ENCODE measurements at places on chromosomes 11 and 22.

GRCh38 chr11:112012874-112013273, 12.3 kb upstream of the DLAT start:
- no peak for DNase-seq

DNA sequence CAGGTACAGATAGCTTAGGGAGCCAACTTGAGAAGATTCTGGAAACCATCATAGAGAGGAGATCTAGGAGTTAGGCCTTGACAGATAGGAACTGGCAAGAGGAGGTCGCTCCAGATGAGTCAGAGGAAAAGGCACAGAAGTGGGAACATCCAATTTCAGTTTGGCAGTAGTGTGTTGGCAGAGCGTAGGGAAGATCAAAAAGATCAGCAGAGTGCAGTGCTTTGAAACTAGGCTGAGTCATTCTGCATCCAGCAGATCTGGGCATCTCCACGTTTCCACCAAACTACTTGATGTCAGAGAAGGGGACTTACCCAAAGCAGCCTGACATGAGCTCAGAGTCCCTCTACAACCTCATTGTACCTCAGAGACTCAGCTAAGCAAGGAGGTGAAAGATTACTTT, 58.5 kb downstream of the GAB4 start:
- no peak for DNase-seq

DNA sequence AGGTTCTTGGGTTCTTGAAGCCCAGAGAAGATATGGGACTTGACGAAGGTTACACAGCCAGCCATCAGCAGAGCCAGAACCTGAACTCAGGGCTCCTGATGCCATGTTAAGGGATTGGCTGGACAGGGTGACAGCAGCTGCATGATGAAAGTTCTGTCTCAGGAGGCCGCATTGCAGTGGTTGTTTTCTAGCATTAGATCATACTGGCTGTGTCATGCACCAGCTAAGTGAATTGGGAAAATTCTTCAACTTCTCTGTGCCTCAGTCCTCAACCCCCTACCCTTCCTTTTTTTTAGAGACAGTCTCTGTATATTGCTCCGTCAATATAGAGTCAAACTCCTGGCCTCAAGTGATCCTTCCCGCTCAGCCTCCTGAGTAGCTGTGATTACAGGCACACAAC, 5.4 kb upstream of the LTBP3 start:
- DNase-seq = no peak

DNA sequence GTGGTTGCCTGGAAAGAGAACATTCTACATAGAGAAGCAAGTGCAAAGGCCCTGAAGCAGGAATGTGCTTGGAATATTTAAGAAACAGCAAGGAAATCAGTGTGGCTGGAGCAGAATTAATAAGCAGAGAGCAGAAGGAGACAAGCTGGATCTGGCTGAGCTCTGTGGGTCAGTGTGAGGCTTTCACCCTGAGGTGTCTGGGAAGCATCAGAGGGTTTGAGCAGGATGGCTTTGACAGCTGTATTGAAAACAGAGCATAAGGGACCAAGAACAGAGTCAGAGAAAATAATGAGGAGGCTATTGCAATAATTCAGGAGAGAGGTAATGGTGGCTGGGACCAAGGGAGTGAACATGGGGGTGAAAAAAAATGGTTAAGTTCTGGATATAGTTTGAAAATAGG, 199.6 kb downstream of the NXPE2 start:
- DNase-seq = no peak

DNA sequence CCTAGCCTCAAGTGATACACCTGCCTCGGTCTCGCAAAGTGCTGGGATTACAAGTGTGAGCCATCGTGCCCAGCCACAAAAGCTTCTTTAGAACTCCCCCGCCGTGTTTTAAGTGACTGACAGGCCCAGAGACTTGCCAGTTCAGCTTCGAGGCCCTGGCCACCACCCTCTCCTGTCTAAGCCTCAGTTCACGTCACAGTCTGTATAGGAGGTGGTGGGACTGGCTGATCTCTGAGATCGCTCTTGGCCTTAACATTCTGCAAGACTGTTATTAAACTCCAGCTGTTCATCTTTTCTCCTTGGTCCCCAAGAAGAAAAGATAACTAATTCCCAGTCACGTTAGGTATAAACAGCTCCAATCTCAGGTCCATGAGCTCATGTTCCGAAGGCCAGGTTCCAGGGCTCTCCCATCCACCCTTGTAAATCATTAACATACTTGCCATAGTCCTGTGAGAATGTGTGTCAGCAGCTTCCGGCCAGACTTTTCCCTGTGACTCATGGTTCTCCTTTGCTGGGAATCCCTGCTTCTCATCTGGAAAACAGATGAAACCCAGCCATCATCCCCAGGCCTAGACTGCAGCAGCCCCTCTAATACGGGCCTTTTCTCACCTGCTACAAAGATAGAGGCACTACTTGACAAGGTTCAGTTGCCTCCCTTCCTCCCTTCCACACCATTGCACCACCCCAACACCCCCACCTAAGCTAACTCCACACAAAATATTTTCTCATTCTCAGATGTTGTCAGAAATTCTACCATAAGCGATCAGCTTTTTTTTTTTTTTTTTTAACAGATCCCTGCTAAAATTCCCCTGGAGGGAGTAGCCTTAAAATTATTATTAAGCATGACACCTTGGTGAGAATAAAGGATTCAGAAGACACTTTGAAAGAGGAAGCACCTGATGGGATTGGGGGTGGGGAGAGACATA, 5.6 kb upstream of the KIAA0930 start:
- DNase-seq = peak; percentile 41

DNA sequence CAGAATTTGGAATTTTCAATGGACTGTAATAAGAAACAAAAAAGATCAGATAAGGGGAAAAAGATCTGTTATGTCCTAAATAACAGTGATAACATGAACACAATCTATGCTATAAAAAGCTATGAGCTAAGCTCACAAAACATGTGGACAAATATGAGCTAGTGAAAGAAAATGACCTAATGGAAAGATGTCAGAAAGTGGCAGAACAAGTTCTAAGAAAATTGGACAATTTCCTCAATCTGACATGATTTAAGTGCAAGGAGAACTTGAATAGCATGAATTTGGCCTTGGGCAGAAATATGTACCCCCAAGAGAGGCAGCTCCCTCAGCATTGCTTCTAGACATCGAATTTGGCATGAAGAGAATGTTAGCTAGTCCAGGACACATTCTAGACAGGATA, 212.0 kb upstream of the PGR start:
- no peak for DNase-seq

GRCh38 chr11:117992620-117993019, 6.4 kb downstream of the IL10RA start:
- DNase-seq = no peak

DNA sequence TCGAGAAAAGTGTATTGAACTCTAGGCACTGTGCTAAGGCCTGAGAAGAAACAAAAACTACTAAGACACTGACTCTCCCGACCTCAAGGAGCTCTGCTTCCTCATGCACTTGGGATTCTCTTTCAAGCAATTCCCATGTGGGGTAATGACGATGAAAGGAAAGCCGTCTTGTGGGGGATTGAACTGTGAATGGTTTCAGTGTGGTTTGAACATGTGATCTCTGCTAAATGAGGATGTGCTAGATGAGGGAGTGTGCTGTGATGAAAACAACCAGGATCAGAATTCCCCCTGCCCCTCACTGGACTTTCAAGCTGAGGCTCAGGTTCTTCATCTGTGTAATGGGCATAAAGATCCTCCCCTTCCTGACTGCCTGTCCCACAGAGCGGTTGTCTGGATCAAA, 74.9 kb downstream of the DEPDC5 start:
- no peak for DNase-seq

DNA sequence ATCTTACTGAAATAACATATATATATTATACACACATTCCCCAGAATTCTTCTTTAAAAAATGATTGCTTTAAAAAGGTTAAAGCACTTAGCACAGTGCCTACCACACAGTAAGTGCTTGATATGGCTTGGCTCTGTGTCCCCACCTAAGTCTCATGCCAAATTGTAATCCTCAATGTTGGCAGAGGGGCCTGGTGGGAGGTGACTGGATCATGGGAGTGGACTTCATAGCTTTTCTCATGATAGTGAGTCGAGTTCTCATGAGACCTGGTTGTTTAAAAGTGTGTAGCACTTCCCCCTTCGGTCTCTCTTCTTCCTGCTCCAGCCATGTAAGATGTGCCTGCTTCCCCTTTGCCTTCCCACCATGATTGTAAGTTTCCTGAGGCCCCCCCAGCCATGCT, 6.2 kb downstream of the CRYAB start:
- no peak for DNase-seq

GRCh38 chr22:49850021-49850911, 3.4 kb upstream of the ZBED4 start:
- no peak for DNase-seq

- DNase-seq = no peak
These were observed 16.4 kb upstream of the OR5AL1 start for GRCh38 chr11:56396047-56396446.

DNA sequence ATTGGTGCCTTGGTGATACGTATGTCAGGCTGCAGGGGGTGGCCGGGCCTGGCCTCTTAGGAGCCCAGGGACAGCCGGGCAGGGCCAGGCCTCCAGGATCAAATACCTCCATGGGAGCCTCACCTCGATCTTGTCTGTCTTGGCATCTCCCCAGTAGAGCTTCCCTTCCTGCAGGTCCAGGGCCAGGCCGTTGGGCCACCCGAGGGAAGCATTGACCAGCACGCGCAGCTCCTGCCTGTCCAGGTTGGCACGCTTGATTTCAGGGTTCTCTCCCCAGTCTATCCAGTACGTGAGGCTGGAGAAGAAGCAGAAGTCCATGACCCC, 137.7 kb downstream of the CRYBB2 start:
- no peak for DNase-seq

DNA sequence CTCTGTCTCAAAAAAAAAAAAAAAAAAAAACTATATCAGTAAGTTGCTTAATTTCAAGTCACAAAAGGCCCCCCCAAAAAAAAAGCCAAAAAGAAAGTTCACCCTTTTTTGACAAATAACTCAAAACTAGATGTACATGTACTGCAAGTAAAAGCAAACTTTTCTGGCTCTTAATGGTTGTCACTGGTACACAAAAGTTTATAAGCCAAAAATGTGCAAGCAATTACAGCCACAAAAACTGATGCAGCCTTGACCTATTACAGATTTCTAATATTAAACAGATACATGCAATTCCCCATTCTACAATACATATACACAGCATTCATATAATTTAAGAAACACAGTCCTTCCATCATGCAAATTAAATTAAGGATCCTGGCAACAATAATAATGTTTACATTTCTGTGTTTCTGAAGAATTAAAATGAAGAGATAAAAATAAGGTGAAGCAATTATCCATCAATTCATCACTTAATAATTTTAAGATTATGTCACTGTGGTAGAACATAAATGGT, 18.6 kb downstream of the PICALM start:
- DNase-seq = no peak

DNA sequence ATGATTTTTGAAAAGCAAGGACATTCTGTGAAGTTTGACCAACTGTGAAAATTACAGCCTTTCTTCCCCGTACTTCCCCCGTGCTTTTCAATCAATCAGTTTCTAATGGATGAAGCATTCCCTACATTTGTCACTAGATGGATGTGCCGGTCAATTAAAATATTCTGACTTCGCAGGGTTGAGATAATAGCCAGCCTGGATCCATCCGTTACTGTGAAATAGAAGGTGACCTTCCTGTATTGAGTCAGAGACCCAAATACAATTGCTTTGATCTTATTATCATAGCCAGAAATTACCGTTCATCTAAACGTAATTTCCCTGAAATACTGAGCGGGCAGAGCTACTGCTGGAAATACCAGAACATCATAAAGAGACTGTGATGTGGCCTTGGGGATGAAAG, 21.1 kb upstream of the PARVB start:
- no peak for DNase-seq

GRCh38 chr11:6621711-6622211, 2.5 kb upstream of the TPP1 start:
- DNase-seq = no peak

GRCh38 chr22:29171721-29172120, 34.0 kb upstream of the EMID1 start:
- no peak for DNase-seq

DNA sequence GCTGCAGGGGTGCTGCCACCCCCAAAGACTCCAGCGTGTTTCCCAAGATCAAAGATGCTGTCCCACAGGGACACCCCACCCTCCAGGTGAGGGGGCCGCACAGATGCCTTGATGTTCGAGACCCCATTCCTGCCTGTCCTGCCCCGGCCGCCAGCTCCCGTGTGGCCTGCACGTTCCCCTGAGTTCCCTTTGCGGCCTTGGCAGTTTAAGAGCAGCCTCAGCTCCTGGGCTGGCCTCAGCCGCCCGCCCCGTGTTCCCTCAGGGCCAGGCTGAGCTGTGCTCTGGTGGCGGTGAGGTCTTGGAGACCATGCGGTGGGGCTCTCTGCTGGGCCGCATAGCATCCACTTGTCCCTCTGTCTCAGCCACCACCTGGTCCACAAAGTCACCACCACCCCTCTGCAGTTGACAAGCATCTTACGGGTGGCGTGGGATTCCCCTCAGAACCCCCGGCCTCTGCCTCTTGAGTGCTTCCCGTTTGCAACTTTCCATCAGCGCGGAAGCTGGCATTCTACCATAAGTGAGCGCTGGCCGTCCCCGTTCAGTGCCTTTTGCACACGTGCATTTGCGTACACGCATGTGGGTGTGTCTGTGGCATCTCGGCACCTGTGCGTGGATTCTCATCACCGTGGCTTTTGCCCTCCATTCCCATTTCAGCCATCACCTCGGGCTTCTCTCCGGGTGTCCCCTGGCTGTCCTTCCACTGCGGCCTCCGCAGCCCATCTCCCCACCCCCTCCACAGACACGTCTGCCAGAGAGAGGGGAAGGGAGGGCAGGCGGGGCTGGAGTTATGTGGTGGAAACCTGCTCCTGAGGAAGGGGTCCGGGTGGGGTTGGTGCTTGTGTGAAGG, 35.9 kb downstream of the CTTN start:
- no peak for DNase-seq

DNA sequence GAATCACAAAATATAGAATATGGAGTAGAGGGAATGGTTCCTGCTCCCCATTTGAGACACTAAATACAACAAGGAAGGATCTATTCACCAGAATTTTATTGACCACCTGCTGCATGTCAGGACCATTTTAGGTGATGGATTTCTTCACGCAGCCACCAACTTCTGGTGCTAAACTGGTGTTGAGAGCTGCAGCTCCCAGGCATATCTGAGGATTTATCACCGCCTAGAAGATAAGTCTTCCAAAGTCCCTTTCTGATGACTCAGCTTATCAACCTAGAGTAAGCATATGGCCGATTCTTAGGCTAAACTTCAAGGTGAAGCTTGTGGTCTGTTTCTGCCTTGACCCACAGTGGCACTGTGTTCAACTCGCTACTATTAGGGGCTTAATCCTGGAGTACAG, 6.7 kb downstream of the DDI1 start:
- DNase-seq = no peak

DNA sequence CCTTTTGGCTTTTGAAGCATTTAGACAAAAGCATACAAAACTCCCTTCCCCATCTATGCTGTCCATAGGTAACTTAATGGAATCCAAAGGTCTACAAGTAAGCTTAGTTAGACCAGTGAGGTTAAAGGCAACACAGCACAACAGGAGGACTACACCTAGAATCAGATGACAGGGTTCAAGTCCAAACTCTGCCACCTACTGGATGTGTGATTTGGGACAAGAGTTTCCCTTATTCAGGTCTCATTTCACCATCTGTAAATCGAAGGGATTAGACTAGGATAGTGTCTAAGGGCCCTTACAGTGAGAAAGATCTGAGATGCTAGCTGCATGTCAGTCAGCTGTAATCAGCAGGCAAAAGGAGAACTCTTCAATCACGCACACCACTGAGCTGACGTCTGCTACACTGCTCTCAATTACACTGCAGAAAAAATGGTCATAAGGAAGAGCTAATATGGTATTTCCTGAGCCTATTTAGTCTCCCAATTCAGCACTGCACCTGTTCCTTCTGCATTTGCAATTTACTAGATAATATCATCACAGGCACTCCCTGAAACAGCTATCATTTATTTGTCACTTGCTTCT, 82.2 kb downstream of the SERGEF start:
- DNase-seq = peak; percentile 28

All from cerebellar cortex (tissue), 1 donor.